ENCODE measurements at places on chromosomes 3 and 15.
A peak's percentile ranks its signal among the peaks of the same experiment; 100 is the strongest.

- no peak for DNase-seq
Measured at GRCh38 chr3:10368512-10368911, 47.6 kb upstream of the SEC13 start.

- DNase-seq = no peak
Measured at GRCh38 chr3:125141596-125142419, 70.7 kb downstream of the SLC12A8 start.

DNA sequence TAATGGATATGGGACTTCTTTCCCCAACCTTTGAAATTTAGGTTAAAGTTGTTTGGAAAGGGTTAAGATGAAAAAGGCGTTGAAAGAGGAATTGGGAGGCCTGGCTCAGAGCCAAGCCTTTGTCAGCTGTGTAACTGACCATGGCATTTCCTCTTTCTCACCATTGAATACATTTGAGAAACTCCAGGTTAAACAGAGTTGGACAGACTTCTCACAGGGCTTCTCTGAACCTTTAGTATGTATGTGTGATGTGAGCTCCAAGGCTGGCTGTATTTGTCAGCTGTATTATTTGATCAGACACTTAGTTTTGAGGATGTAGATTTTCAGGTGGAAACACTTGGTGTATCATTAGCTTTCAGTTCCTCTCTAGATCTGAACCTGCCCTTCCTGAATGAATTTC lies 136.4 kb upstream of the GOLGA6L4 start:
- DNase-seq = peak; percentile 14

DNA sequence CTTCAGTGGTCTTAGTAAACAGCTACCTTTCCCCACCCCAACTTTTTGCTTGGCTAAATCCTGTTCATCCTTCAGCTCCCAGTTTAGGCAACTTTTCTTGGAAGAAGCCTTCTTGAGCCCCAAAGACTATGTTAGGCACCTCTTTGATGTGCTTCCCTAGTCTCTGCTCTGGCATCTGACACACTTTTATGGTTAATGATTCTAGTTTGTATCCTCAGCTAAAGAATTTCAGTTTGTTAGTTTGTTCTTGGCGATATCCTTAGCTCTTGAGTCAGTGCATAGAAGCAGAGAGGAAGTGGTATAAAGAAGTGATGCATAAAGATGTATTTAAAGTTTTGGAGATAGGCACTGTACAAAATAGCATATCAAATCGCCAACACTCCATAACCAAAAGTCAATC lies 168.4 kb downstream of the WDR72 start:
- DNase-seq = no peak

GRCh38 chr15:33322091-33322490 lies 11.3 kb downstream of the RYR3 start:
- DNase-seq = no peak

GRCh38 chr3:179450901-179451264 lies 387 bp downstream of the GNB4 start:
- peak; percentile 38 for DNase-seq
